ENCODE measurements at places on chromosomes 1 and 21.
A peak's percentile ranks its signal among the peaks of the same experiment; 100 is the strongest.

DNA sequence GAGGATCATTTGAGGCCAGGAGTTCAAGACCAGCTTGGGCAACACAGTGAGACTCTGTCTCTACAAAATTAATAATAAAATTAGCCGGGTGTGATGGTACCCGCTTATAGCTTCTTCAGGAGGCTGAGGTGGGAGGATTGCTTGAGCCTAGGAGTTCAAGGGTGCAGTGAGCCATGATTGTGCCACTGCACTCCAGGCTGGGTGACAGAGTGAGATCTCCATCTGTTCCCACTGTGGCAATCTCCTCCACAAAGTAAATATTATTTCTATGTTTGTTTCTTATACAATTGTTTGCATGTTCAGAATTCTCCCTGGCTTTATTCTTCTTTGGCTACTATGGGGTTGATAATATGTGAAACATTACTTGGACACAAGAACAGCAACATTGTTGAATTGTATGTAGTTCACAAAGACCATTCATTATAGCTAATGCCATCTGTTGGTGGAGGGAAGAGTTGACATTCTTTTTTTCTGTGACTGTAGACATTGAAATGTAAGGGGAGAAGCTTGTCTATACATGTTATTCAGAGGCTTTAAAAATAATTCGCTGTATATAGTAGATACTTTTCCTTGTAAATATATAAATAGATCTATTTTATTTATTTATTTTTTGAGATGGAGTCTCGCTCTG, 47.8 kb upstream of the SRSF10 start:
- no peak for DNase-seq
- no peak overlapping the region for H3K27ac ChIP-seq
- H3K4me3 ChIP-seq, result no peak overlapping the region
- peaks cover 6% of the 10 kb centered on the region for H3K27me3 ChIP-seq

DNA sequence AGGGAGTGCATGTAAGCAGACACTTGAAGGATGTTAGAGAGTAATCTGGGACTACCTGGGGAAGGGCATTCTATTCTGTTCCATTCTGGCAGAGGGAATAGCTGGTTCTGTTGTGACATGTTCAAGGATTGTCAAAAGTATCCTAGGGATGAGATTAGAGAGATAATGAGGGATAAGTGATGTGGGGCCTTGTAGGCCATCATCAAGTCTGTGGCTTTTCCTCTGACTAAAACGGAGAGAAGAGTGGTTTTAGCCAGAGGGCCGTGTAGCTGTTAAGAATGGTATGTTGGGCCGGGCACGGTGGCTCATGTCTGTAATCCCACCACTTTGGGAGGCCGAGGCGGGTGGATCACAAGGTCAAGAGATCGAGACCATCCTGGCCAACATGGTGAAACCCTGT, 23.6 kb downstream of the TGFB2 start:
- no peaks in the 10 kb centered on the region for H3K36me3 ChIP-seq
- H3K27me3 ChIP-seq, result peaks cover 11% of the 10 kb centered on the region
- H3K4me1 ChIP-seq, result no peaks in the 10 kb centered on the region
- H3K4me3 ChIP-seq, result no peak overlapping the region

DNA sequence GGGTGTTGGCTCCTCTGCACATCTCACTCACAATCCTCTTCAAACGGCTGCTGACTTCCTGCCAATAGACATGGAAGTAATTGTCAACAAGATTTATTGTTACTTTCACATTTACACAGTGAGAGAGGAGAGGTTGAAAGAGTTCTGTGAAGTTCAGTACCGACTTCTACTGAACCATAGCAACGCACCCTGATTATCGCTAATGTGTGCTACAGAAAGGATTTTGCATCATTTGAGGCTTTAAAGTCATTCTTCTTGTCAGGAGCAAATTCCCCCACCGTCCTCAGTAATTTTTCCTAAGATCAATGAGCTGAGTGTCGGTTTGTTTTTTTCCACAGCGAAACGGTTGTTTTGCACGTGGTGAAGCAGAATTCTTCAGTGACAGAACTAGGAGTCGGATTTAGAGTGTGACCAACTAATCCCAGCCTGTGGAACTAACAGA, 361.0 kb downstream of the ADGRL2 start:
- no peaks in the 10 kb centered on the region for H3K27me3 ChIP-seq
- peak; percentile 30 for DNase-seq
- H3K4me1 ChIP-seq, result peaks cover 23% of the 10 kb centered on the region
- H3K36me3 ChIP-seq, result no peaks in the 10 kb centered on the region
- H3K27ac ChIP-seq, result peak overlapping the region; percentile 85

DNA sequence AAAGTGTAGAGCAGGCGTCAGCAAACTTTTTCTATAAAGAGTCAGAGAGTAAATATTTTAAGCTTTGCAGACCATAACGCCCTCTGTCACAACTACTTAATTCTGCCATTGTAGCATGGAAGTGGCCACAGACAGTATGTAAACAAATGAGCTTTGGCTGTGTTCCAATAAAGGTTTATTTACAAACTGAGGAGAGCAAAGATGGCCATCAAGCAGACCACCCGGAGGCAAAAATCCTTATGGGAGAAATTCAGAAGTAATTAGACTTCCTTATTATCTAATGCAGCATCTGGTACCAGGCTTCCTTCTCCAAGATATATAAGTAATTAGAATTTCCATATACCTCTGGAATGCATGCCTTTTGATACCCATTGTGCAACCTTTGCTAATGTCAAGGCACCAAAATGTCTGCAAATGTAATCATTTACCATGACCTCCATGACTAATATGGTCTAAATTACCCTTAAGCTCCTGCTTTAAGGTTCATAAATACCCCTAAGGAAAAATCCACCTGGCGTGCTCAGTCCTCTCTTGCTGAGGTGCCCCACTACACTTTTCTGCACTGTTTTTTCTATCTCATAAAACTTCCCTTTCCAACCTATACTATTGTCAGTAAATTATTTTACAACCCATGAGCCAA, 377.8 kb downstream of the MATN1 start:
- H3K4me1 ChIP-seq, result no peaks in the 10 kb centered on the region
- no peaks in the 10 kb centered on the region for H3K36me3 ChIP-seq
- no peak overlapping the region for H3K27ac ChIP-seq
- H3K27me3 ChIP-seq, result peaks cover 26% of the 10 kb centered on the region
- H3K4me3 ChIP-seq, result no peak overlapping the region

DNA sequence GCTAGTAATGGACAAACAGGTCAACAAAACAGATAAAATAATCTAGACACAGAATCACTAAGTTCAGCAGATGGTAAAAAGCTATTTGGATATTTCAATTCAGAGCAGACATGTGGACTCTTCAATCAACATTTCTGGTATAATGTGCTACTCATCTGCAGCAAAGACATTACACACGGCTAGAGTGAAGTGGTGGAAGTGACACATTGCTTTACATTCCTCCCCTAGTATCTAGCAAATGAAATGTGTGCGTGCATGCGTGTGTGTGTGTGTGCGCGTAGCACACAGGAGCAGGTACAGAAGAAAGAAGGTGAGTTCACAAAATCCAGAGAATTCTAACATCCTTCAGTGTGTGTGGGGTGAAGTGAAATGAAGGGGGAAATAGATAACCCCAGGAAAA, 8.3 kb downstream of the AHCTF1 start:
- peaks cover 19% of the 10 kb centered on the region for H3K4me1 ChIP-seq
- no peak overlapping the region for H3K27ac ChIP-seq
- H3K4me3 ChIP-seq, result no peak overlapping the region
- no peaks in the 10 kb centered on the region for H3K27me3 ChIP-seq
- peaks cover 42% of the 10 kb centered on the region for H3K36me3 ChIP-seq
- DNase-seq, result no peak

DNA sequence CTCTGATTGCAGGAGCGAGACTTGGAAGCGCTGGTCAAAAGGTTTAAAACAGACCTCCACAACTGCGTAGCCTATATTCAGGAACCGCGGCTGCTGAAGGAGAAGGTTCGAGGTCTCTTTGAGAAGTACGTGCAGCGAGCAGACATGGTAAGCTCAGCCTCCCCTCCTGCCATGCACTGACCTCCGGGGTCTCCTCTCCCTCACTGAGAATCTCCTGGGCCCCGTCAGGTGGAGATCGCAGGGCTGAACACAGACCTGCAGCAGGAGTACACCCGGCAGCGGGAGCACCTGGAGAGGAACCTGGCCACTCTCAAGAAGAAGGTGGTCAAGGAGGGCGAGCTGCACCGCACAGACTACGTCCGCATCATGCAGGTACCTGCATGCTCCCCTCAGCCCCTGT, 35.5 kb upstream of the TMEM125 start:
- H3K36me3 ChIP-seq, result no peaks in the 10 kb centered on the region
- H3K4me3 ChIP-seq, result no peak overlapping the region
- DNase-seq, result no peak
- no peak overlapping the region for H3K27ac ChIP-seq

- peaks cover 18% of the 10 kb centered on the region for H3K36me3 ChIP-seq
- no peaks in the 10 kb centered on the region for H3K4me1 ChIP-seq
- H3K27me3 ChIP-seq, result no peaks in the 10 kb centered on the region
- DNase-seq, result no peak
- H3K27ac ChIP-seq, result no peak overlapping the region
These were observed 21.7 kb downstream of the UBE4B start for GRCh38 chr1:10054465-10054864.
